CD4-positive, alpha-beta T cell treated with Interleukin-1 beta for 1 hour (primary cell): ENCODE measurements at places on chromosomes 3 and 15.

DNA sequence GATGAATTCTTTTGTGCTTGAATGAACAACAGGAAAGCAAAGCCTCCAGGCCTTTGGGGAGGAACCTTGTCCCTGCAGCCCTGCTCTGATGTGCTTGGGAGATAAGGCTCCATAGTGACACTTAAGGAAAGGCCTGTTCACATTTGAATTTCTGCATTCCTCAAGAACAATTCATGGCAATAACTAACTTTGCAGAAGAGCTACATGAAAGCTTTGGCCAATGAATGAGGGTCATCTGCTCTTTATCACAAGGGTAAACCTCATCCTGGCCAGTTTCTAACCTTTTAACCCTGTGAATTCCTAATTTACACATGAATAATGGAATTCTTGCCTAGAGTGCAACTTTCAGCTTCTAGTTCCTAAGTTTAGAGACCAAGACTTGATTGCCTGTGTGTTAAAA lies 5.6 kb downstream of the PRTG start:
- no peak for DNase-seq

- peak; percentile 70 for DNase-seq
Measured at GRCh38 chr3:187066228-187066995, 72.9 kb downstream of the RPL39L start.

DNA sequence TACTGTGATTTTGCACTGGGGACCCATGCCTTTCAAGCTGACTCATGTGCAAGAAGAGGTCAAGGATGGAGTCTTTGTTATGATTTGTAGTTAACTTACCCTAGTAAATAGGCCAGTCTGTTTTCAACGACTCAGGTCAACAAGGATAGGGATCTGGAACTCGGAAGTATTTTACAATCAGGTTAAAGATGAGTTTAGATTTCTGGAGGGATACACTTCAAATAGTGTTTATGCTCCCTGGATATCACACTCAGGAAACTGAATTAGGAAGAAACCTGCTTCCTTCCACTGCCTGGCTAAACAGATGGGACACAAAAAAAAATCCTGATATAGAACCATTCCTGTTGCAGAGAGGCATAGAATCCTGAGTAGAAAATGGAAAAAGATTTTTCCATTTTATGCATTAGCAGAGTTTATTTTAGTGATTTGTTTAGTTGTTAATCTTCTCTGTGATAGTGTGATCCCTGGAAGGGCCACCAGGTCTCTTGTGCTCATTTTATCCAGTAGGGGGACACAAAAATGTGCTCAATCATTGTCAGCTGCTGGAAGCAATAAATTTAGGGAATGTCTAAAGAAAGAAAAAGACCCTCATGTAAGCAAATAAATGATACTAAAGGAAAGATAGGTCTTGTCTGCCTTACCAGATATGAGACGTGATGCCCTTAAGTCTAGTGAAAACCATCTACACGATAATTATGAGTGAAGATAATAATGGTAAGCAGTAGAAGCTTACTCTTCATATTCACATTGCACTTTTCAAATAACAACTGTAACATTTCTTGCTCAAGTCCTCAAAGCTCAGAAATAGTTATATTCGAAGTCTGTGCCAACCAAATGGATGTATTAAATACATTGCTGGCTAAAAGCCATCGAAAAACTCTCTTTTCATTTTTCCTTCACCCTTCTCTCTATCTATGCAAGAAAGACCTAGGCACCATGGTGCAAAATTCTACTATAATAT lies 452.1 kb upstream of the KCNMB2 start:
- no peak for DNase-seq

DNA sequence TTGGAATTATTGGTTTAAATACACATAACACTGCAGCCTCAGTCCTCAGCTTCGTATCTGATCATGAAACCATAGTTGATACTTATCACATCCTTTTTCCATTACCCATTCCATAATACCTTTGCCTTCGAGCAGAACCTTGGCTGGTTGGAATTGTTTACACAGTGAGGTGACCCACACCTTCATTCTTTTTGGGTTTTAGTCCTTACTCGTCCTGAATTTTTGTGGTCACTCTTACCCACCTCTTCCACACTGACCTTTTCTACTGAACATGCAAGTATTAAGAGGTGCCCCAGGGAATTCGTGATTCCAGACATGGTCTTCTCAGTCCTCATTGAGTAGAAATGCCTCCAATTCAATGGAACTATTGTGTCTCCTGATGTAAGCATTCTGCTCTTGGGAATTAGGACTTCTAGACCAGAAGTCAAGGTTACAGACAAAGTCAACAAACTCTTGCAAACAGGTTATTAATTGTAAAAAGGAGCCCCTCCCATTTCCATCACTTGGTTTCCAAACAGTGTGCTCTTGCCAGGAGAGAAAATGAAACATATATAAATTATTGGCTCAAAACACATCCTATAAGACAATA lies 37.7 kb downstream of the SCN11A start:
- no peak for DNase-seq

- DNase-seq = no peak
Measured at GRCh38 chr15:29008846-29009245, 123.1 kb downstream of the APBA2 start.

DNA sequence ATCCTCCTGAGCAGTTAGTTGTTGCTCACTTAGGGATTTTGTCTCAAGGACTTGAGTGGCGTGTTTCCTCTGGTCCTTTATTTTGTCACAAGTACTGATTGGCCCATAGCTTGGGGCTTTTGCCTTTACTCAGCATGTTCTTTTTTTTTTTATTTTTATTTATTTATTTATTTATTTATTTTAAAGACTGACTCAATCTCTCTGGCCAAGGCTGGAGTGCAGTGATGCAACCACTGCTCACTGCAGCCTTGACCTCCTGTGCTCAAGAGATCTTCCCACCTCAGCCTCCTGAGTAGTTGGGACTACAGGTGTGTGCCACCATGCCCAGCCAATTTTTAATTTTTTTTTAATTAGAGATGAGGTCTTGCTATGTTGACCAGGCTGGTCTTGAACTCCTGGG lies 223.9 kb upstream of the TPM1 start:
- DNase-seq = no peak

DNA sequence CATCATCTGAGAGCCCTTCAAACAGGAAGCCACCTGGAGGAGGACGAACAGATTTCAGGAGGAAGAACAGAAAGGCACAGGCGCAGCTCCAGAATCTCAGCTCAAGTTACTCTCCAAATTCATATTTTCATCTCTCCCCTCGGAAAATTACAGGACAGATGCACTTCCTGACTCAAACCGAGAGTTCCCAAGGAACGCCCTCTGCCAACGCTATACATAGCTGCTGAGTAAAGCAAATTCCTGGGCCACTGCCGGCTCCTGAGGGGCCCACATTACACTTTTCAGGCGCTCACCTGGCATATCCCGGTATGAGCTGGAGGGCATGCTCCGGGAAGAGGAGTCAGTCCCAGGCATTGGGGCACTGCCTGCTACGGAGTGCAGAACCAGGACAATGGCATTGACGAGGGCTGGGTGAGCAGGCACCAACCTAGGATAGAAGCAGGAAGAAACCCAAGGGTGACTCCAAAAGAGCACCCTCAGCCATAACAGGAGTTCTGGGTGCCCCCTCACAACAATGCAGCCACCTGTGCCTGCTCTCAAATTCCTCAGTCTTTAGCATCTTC lies 11.2 kb downstream of the UBL7 start:
- DNase-seq = no peak

GRCh38 chr15:52352086-52352485 lies 56.5 kb upstream of the MYO5C start:
- no peak for DNase-seq

GRCh38 chr3:54358969-54359694 lies 236.8 kb downstream of the CACNA2D3 start:
- no peak for DNase-seq

DNA sequence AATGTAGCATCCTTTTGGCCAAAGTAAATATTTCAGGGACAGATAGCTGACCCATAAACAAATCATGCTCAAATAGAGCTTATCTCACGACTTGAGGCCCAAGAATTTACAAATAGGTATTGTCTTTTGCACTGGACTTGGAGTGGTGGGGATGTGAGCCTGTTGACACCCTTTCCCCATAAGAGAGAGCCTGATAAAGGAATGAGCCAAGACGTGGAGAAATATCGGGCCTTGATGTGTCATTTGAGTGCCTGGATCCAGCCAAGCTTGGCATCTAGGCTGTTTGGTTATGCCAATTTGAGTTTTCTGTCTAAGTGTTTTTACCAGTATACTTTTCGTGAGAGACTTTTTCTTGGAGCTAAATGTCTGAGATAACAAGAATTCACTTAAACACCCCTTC lies 112.9 kb upstream of the RGMA start:
- DNase-seq = no peak

- DNase-seq = no peak
Measured at GRCh38 chr3:66506154-66506553, 5.3 kb upstream of the LRIG1 start.

- DNase-seq = no peak
Measured at GRCh38 chr3:130316169-130316568, 29.3 kb upstream of the COL6A5 start.

DNA sequence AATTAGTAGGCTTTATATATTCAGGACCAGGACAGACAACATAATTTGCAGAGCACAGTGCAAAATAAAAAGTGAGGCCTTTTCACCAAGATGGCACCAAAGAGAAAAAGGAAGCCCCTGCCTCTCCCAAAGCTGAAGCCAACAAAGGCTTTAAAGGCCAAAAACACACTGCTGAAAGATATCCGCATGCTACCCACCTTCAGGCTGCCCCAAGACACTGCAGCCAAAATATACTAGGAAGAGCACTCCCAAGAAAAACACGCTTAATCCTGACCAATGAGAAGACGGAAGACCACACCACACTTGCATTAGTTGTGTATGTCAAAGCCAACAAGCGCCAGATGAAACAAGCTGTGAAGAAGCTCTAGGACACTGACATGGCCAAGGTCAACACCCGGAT lies 38.0 kb downstream of the PIK3CB start:
- no peak for DNase-seq

DNA sequence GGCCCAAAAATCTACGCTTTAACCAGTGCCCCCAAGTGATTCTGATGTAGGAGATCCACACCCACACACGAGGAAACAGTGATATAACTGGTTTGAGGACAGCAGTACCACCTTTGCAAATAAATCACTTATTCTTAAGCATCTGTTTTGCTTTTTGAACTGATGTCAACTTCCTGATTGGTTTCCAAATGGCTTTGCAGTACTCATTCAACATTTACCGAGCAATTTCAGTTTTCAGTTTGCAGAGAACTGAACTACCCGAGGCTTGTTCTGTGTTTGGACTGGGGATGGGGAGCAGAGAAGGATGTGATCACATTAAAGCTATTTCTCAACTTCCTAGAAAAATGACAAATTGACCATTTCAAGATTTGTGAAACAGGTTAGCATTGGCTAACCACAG lies 1.1 kb upstream of the GYG1 start:
- DNase-seq = no peak

- DNase-seq = no peak
Measured at GRCh38 chr3:29696311-29696710, 415.4 kb downstream of the RBMS3 start.

GRCh38 chr3:161409069-161409468 lies 37.8 kb upstream of the SPTSSB start:
- peak; percentile 55 for DNase-seq

DNA sequence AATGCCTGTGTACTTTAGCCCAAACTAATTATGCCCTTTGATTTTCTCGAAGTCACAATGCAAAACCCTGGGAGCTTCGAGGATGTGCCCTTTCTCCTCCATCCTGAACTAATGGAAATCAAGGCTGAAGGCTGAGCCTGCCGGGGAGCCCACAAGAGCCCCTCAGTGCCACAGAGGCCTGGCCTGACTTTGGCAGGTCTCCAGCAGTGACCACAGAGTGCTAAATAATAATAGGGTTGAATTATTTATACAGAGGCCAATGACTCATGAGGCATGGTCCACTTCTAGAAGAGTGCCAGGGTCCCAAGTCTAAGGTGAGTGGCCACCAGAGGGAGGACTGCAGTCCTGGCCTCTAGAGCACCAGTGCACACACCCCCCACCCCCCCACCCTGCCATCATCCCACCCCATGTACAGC lies 19.1 kb upstream of the GLCE start:
- DNase-seq = no peak

DNA sequence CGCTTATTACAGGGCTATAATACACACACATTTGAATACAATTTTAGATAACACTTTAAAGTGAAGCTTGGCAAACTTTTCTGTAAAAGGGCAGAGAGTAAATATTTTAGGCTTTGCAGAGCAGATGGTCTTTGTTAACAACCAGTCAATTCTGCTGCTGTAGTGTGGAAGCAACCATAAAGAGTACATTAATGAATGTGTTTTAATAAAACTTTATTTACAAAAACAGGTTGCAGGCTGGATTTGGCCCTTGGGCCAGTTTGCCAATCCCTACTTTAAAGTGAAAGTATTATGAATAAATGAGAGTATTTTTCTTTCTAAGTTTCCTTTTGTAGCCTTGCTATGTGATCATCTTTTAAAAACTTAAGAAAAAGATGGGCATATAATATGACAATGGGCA lies 20.7 kb upstream of the ANKRD34C start:
- no peak for DNase-seq

DNA sequence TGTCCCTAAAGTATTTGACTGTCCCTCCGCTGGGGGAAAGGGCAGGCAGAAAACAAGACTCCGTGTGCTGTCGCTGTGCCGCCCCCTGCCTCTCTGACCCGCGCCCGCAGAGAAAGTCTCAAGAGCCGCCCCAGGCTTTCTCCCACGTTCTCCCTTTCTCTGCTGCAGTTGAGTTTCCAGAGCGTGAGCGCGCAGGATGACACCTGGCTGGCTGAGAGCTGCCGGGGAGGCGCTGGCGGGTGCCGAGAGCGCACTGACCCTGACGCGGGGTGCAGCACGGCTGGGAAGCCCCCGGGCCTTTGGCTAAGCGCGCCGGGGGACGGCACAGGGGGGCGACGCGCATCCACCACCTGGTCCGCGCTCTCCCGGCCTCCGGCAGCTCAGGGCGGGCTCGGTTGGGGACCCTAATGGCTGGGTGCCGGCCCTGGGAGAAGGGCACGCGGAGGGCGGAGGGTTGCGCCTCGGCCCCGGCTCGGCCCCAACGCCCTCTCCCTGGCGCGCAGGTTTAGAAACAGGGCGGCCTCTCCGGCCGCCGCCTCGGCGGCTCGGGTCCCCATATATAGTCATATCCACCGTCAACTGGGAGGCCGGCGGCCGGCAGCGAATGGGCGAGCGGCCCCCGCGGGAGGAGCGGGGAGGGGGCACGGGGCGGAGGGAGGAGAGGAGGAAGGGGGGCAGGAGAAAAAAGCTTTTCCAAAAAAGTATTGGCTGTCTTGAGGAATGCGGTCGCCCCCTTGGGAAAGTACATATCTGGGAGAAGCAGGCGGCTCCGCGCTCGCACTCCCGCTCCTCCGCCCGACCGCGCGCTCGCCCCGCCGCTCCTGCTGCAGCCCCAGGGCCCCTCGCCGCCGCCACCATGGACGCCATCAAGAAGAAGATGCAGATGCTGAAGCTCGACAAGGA lies at the start of gene TPM1:
TSS of gene TPM1 (plus strand) at position 774 of the 903 bp plus-strand sequence. CDS start at position 857, 83 bp downstream.
- DNase-seq = no peak

- DNase-seq = no peak
Measured at GRCh38 chr15:89792106-89792805, 16.1 kb downstream of the MESP2 start.

GRCh38 chr15:63246691-63247469 lies 30.5 kb upstream of the APH1B start:
- DNase-seq = no peak
